ENCODE measurements at places on chromosomes 3 and 15.

DNA sequence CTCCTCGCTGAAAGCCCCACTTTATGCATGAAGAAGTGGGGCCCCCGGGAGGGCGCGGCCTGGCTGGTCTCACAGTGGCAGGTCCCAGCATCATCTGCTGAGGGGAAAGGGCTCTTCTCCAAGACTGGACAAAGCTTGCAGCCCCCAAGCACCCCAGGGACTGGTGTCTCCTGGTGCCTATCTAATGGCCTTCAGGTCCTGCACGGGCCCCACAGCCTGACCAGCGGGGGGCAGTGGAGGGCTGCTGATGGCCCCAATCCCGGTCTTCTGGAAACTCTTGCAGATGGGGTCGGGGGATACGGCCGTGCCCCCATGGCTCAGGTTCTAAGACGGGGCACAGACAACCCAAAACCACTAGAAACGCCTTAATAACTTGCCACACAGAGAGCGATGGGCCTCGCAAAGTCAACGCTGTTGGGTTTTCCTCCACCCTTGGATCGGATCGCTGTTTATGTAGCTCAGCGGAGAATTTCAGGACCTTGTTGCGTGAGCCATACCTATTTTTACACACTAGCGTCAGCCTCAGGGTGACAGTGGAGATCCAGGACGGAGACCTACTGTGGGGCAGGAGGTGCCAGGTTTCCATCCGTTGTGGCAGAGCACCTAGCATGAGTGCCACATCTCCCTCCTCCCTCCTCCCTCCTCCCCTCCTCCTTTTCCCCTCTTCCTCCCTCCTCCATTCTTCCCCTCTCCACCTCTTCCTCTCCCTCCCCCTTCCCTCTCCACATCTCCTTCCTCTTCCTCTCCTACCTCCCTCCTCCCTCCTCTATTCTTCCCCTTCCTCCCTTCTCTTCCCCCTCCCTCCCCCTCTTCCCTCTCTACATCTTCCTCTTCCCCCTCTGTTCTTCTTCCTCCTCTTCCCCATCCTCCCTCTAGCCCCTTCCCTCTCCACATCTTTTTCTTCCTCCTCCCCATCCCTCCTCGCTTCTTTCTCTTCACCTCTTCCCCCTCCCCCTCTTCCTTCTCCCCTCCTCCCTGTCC, 79.3 kb upstream of the ALDH1L1 start:
- no peak for DNase-seq

DNA sequence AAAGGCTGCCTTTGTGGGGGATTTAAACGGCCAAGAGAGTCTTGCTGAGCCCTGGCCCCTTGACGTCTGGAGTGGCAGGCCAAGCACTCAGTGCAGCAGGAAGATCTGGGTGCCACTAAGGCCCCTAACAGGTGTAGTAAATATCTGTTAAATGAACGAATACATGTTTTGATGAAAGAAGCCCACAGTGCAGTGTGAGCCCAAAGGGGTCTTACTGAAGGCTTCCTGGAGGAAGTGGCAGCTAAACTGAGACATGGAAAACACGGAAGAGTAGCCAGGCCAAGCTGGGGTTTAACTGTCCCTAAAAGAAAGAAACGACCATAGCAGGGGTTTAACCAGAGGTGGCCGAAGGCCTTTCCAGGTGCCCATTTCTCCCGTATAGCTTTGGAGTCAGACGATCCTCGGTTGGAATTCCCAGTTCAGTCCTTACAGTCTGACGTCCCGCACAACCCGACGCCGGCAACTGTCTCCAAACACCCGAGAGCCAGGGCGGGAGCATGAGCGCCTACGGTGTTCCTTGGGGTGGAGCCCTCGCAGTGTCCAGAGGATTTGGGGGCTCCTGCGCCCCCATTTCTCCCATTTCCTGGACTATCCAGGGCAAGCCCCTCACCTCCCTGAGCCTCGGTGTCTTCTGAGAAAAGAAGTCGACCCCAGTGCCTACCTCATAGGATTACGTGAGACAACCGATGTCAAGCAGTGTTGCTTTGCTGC, 910 bp upstream of the ABHD6 start:
- DNase-seq = no peak

GRCh38 chr15:90482124-90483011, 47.4 kb upstream of the CRTC3 start:
- peak; percentile 6 for DNase-seq

GRCh38 chr3:131922356-131922755, 112.5 kb downstream of the CPNE4 start:
- no peak for DNase-seq

DNA sequence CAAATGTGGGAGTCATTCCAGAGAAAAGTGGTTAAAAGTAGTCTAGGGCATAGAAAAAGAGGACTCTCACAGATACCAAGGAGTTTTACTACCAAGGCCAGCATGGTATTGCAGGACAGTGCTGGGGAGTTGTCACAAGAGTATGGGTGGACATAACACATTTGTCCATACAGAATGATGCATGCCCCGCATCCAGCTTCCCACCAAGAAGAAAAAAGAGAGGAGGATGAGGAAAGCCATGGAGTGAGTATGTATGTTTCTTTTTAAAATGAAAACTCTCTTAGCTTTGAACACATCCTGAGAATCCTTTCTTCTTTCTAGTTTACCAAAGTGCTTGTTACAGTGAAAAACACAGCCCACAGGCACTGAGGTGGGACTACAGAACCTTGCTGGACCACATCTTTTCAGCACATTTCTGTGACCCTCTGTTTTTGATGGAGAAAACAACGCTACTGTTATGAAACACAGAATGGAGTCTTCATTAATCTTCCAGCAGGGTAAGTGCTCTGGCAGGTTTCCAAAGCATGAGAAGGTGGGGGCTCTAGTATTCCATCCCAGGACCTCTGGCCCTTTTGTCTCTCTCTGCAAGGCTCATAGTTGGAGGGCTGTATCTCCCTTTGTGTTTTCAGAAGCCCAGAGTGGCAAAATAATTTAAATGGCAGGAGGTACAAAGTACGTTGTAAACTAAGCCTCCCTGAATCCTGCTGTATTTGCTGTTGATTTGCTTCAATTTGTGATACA, 12.7 kb downstream of the NR2E3 start:
- no peak for DNase-seq

DNA sequence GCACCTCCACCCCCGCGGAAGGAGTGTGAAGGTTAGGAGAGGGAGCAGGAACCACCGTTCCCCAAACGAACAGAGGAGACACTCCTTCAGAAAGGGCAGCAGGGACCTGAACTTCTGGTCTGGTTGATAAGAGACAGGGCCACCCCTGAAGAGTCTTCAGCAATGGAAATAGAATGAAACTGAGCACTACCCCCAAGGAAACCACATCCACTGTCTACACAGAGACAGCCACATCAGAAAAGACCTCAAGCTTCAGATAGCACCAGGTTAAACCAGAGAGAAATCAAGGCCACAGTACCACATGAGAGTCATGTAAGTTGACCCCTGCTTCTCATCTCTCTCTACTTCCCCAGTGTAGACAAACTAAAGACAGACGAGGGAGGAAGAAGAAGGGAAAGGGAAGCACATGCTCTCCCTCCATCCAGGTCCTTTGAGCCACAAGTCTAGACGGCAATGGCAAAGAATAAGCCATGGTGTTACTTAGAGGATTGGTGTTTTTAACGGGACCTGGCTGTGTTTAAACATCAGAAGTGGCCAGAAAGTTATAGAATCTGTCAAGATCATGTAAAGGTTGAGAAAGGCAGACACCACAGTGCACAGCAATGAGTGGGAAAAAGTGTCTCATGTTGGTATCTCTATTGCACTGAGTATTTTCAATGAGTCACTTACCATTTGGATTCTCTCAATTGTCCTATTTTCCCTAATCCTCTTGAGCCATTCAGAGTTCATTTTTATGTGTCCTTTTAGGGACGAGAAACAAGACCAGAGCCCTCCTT, 31.4 kb upstream of the CTNNB1 start:
- no peak for DNase-seq

DNA sequence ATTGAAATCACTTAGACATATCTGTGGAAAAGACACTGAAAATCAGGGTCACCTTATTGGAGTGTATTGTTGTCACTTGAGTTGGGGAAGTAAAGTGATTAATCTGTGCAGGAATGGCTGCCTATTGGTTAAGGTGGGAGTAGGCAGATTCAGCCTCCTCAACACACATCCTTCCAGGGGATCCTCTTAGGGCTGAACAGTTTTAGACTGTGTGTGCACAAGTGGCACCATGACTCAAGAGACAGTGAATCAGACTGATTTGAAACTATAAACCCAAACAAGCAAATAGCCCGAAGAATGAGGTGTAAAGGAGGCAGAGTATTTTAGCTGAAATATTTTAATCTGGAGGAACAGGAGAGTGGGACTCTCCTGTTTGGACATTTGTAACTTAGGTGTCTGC, 4.9 kb downstream of the ABHD17C start:
- DNase-seq = no peak

- DNase-seq = no peak
Observed at GRCh38 chr15:71551566-71551965, 258.8 kb upstream of the NR2E3 start.

DNA sequence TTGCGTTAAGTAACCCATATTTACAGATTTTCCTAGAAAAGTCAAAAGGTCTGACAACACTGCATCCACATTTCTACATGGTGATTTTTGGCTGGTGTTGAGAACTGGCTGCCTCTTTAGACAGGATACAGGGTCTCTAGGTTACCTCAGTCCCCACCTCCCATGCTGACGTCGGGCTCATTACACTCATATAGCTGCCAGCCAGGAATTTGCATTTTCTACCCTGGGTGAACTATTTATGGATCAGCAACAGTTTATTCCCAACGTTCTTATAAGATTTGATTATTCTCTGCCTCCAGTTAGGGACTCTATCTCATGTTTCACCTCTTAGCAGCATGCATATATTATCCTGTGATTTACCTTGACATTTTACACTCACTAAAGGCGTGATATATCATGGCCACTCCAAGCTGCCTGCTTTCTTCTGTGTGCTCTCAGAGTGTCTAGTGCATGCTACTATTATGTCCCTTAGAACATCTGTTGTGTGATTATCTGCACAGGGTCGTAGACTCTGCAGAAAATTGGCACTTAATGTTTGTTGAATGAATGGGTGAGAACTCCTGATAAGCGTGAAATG, 49.0 kb downstream of the CLDN11 start:
- DNase-seq = no peak

DNA sequence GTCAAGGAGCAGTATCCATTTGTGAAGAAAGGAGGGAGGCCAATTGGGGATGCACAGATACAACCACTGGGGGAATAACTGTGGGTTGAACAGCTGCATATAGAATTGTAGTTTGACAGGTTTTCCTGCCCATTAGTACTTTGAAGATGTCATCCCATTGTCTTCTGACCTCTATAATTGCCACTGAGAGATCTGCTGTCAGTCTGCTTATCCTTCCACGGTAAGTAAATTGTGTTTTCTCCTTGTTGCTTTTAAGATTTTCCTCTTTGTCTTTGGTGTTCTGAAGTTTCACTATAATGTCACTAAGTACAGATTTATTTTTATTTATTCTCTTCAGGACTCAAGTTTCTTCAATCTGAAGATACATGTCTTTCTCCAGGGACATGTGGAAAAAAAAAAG, 56.6 kb downstream of the MOBP start:
- no peak for DNase-seq

- DNase-seq = no peak
Observed at GRCh38 chr3:175192536-175192935, 333.4 kb downstream of the NAALADL2 start.

DNA sequence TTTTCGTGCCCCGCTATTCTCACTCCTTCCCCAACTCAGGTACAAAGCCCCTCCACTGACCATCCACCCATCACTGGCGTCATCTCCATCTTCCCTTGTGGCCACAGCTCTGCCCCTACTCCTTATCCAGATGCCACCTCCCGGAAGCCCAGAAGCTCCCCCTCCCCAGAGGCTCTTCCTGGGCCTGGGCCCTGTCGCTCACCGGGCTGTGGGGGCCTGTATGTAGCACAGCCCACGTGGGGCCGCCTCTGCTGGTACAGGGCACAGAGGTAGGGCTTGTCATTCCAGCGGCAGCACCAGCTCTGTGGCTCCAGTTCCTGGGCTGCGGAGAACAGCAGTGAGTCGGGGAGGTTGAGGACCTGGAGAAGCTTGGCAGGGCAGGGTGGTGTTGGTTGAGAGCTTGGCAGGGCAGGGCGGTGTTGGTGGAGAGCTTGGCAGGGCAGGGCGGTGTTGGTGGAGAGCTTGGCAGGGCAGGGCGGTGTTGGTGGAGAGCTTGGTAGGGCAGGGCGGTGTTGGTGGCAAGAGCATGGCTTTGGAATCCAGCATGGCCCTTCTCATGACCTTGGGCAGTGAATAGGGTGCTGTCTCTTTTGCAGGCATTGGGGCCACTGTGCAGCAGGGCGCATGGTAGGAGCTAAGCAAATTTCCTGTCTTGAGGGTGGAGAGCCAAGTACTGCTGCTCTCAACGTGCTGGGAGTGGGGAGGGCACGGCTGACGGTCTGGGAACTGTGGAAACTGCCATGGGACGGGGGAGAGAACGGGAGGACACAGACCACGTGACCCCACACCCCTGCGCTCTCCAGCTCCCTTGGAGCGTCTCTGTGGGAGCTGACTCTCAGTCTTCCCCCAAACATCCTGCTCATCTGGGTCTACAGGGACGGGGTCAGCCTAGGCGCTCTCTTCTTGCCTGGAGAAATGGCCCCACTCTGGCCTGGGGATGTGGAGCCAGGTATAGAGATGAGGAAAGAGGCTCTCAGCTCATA, 43.4 kb downstream of the MUC20 start:
- no peak for DNase-seq

DNA sequence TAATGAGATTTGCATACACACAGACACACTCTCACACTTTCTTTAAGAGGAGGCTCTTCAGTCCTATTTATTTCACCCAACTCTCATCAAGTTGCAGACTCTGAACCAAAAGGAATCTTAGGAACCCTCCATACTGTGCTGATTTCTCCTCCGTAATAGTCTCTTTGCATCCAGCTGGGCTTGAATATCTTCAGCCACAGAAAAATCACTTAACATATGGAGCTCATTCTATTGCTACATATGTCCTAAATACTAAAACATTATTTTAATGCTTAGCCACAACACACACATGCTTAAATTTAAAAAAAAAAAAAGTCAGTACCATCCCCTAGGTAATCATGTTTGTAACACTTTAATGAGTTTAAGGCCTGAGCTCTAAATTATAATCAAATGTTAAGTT, 287.5 kb upstream of the CNTN6 start:
- DNase-seq = no peak

DNA sequence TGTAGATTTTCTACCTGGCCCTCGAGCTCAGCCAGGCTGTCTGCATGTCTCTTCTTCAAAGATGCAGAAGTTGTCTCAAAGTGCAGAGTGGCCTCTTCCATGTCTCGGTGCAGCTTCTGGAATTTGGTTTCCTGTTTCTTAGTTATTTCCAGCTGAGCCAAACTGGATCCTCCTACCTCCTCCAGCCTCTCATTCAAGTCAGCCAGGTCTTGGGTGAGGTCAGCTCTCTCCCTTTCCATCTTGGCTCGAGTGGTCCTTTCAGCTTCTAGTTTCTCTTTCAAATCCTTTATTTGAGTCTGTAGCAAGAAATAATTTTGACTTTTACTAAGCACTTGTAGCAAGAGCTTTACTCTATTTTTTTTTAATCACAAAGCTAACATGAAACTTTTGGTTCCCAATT, 81.8 kb downstream of the MYH15 start:
- DNase-seq = no peak
